ENCODE measurements at places on chromosomes 1 and 21.

DNA sequence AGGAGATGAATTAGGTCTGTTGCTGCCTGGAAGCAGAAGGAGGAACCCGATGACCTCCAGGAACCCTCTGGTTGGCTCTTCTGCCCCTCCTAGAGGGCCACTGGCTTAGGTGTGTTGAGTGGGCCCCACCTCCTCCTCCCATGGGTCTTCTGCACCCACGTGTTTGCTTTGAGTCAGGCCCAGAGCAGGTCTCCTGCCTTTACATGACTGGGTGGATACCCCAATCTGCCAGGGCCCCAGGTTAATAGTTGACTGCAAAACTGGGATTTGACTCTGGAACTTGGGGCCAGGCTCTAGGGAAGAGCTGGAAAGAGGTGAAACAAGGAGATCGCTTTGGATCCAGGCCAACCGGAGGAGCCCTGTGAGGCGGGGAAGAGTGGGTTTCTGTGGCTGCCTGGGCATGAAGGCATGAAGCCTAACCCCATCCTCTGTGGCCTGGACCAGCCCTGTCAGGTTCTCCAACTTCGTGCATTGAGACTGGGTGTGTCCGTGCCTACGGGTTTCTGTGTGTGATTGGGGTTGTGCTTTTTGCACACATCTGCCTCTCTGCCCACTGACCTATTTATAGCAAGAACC lies 7.8 kb upstream of the LAD1 start:
- DNase-seq: no peak

- DNase-seq: no peak
Measured at GRCh38 chr1:199608414-199608813, 419.1 kb upstream of the NR5A2 start.

DNA sequence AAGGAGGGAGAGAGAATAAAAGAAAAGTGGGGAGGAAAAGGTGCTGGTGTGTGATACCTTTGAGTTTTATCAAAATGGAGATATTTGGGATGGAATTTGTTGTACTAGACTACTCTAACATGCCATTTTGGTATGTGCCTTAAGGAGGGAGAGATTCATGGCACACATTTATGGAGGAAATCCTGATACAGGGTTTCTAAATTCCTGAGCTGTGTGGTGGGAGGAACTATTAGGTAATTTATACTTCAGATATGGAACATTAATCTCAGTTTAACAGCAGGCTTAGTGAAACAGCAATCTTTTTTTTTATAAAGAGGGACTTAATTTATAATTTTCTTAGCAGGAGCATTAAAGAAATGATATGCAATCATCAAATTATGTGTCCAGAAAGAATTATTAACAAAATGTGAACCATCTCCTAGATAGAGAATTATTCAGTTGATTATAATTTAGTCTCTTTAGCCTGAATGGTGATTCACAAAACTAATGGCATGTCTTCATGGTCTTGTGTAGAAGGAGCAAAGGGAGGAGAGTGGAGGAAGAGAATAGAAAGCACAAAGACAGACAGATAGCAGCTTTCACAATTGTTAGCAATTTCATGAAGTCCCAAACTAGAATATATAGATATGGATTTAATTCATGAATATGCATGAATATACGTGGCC lies 301.6 kb downstream of the HLX start:
- DNase-seq: no peak

- DNase-seq: no peak
Measured at GRCh38 chr1:219365451-219365850, 191.8 kb downstream of the LYPLAL1 start.

DNA sequence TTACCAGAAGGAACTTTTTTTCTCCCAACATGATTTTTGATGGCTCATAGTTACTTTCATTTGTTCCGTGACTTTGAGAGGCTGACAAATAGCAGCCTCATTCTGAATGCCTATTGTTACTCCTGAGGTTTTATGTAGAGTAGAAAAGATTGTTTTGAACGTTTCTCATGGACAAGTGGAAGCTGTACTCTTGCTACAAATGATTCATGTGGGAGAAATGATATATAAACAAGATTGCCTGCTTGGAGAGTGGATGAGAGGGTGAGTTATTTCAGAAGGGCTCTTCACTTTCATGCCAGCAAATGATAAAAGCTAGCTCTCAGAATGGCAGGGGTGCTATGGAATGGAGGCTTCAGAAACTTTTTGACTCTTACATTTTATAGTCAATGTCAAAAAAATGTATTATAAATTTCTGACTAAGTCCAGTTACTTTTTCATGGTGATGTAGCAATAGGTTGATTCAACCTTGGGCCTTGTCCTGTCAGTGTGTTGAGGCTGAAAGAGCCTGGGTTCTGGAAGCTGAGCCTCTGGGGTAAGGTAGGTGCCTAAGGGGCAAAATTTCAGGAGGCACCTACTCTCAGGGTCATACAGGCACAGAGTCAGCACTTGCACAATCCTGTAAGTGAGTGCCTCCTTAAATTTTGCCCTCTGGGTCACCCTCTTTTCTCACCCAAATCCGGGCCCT lies 19.4 kb downstream of the JUN start:
- no peak for DNase-seq

- DNase-seq: no peak
Measured at GRCh38 chr21:42039911-42040351, 29.8 kb upstream of the ZBTB21 start.

- no peak for DNase-seq
Measured at GRCh38 chr1:35324486-35324885, 56.0 kb downstream of the ZMYM4 start.

DNA sequence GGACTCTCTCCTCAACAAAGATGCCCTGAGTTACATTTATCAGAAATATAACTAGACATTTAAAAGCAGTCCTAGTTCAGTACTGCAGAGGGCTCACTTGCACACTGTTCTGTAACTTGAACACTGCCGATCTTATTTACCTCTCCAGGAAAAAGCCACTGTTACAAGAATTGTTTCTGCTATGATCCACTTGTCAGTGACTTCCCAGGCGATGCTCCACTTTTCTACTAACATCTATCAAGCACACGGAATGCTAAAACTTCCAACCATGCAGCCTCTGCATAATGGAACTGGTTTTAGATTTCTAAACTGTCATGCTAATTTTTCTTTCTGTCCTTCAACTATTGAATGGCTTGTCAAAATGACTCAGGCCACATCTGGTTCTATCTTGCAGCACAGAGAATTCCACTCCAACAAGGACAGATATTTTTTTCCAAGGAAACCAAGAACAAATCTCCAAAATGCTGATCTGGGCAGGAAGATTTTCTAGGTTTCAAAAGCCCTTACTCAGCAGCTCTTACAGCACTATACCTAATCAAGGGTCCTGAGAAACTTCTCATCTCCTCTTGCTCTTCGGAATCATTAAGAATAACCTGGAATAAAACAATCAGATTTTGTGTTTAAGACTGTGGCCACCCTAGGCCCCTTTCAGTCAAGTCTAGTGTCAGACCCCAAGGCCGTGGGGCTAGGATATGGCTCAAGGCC lies 9.9 kb downstream of the SEC16B start:
- peak; percentile 54 for DNase-seq

DNA sequence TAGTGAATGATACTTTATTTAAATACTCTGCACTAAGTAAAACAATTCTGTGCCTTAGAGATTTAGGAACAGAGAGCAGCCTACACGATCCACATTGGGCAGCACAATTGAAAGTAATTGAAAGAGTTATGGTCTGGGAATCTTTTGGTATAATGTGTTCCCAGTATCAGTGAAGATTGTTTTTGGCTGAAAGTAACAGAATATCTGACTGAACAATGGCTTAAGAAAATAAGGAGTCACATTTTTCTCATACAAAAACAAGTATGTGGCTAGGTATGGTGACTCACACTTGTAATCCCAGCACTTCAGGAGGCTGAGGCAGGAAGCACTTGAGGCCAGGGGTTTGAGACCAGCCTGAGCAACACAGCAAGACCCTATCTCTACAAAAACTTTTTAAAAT lies 306.2 kb downstream of the NFIA start:
- DNase-seq: no peak

GRCh38 chr1:174964261-174964971 lies 35.3 kb upstream of the CACYBP start:
- DNase-seq: no peak

GRCh38 chr1:37486680-37487618 lies 12.6 kb downstream of the ZC3H12A start:
- DNase-seq: peak; percentile 78

DNA sequence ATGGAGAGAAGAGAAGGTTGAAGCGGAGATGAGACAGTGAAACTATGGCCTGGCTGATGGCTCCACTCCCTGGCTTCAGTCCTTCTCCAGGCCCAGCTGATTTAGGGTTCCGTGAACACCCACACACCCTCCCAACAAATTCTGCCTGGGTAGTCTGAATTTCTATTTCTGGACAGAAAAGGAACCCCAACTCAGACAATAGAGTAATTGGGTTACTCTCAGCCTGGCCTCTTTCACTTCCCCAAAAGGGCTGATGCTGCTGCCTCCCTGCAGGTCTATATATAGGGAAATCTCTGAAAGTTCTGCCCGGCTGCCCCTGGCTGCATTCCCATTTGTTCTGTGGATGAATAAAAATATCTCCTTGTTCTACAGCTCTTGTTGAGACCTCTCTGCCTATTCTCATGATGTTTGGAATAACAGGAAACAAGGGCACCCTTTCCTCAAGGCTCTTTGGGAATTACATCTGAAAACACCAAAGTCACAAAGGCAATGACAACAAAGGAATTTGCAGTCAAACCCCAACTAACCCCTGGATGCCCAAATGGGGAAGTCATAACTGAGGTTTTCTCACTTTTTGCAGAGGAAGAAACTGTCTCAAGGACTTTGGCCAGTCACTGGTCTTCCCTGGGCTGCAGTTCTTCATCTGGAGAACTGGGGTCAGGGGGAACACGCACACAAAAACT lies 11.4 kb upstream of the ZSCAN20 start:
- DNase-seq: peak; percentile 75

DNA sequence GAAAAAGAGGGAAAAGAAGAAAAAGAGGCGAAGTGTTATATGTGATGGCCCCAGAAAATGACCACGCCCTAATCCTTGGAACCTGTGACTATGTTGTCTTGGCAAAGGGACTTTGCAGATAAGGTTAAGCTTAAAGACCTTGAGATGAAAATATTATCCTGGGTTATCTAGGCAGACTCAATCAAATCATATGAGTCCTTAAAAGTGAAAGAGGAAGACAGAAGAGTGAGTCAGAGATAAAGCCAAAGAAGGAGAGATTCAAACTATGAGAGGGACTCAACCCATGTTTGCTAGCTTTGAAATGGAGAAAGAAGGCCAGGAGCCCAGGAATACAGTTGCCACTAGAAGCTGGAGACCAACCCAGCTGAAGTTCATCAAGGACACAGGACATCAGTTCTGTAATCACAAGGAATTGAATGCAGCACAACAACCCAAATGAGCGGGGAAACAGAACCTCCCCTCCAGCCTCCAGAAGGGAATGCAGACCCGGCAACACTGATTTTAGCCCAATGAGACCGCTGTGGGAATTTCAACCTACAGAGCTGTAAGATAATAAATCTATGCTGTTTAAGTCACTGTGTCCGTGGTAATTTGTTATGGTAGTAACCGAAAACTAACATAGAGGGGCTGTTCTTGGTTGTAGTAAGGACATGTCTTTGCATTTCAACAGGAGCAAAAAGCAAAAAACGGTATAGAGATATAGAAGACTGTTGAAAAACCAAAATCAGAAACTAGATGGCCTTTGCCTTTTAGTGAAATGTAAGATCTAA lies 4.2 kb upstream of the RGS8 start:
- no peak for DNase-seq

- DNase-seq: peak; percentile 89
Measured at GRCh38 chr1:116574581-116575291, 3.9 kb upstream of the CD58 start.

All from Ammon's horn (tissue), 1 donor.